Glutamatergic neuron (in vitro differentiated cells): ENCODE measurements at places on chromosomes 13 and 19.

- H3K27me3 ChIP-seq: no peaks in the 10 kb centered on the region
- DNase-seq: no peak
- H3K4me1 ChIP-seq: no peaks in the 10 kb centered on the region
- H3K36me3 ChIP-seq: no peaks in the 10 kb centered on the region
- no peak overlapping the region for H3K27ac ChIP-seq
These were observed 1725.2 kb downstream of the EFNB2 start for GRCh38 chr13:104810242-104810641.

- peaks cover 8% of the 10 kb centered on the region for H3K4me1 ChIP-seq
- H3K36me3 ChIP-seq: no peaks in the 10 kb centered on the region
- peaks cover 10% of the 10 kb centered on the region for H3K27me3 ChIP-seq
- peak overlapping the region; percentile 69 for H3K4me3 ChIP-seq
- peak overlapping the region; percentile 89 for H3K27ac ChIP-seq
- no peak for DNase-seq
These were observed 19.4 kb upstream of the ADGRE5 start for GRCh38 chr19:14361824-14362223.

DNA sequence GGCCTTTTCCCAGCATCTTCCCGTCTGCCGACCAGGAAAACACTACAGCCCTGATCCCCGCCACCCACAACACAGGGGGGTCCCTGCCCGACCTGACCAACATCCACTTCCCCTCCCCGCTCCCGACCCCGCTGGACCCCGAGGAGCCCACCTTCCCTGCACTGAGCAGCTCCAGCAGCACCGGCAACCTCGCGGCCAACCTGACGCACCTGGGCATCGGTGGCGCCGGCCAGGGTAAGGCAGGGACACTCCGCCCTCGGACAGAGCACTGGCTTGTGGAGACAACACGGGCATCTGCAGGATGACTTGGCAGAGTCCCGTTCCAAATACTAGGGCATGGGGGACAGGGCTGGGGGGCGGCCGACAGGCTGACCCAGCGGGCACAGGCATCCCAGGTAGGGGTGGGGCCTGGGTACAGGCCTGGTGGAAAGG is 31.1 kb downstream of the COMP start:
- H3K36me3 ChIP-seq: no peaks in the 10 kb centered on the region
- DNase-seq: no peak
- no peak overlapping the region for H3K27ac ChIP-seq
- H3K4me3 ChIP-seq: no peak overlapping the region
- H3K4me1 ChIP-seq: peaks cover 4% of the 10 kb centered on the region

- no peaks in the 10 kb centered on the region for H3K36me3 ChIP-seq
- H3K27me3 ChIP-seq: peaks cover 4% of the 10 kb centered on the region
- H3K4me3 ChIP-seq: no peak overlapping the region
These were observed 121.8 kb upstream of the OBI1 start for GRCh38 chr13:78780708-78781107.
